ENCODE measurements at places on chromosomes 2 and 18.

GRCh38 chr2:2769481-2770431 lies 438.7 kb upstream of the MYT1L start:
- no peak for DNase-seq

- no peak for DNase-seq
These were observed 150.9 kb downstream of the MTCL1 start for GRCh38 chr18:8856212-8856611.

DNA sequence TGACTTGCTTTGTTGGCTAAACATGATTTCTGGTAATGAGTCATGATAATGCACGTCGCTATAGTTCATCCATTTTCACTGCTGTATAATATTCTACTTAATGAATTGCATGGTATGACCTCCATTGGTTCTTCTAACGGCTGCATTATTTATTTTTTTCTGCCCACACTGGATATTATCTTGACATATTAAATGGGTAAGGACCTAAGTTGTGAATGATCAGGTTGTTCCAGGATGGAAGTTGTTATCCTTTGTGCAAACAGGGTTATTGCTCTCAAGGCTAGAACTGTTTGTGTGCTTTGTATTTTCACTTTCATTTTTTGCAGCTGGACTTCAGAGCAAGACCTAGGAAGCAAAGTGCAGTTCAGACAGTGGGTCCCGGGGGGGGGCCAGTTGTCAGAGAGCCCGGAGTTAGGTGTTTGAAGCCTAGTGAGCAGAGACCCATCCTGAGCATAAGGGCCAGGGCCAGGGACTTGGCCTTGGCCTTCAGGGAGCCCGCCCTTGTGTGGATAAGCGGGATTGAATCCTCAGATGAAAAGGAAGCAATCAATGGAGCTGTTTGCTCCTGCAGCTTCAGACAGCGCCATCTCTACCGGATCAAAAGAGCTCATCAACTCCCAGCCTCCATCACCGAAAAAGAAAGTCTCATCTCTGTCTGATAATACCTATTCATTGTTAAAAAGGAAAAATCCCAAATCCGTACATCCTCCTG lies 48.2 kb downstream of the AGAP1 start:
- no peak for DNase-seq

- DNase-seq: no peak
These were observed 15.0 kb upstream of the TANC1 start for GRCh38 chr2:158953454-158953853.

DNA sequence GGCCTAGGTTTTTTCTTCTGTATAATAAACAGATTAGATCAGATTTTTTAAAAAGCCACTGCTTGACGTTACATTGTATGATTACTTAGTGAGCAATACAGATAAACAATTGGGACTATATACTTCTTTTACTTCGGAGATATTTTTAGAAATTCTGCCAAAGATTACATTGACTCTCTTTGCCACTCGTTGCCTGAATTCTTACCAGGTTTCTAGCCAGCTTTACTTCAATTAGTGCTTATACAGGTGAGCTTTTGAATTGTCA lies 156.6 kb downstream of the HAUS1 start:
- DNase-seq: no peak

Data from stimulated activated CD8-positive, alpha-beta memory T cell treated with anti-CD3 and anti-CD28 coated beads, Interleukin-4, amount 100 ng/mL, for 4 hours (primary cell).